Left hindlimb (tissue), 1 donor: ENCODE measurements at places on chromosomes 3 and 15.

DNA sequence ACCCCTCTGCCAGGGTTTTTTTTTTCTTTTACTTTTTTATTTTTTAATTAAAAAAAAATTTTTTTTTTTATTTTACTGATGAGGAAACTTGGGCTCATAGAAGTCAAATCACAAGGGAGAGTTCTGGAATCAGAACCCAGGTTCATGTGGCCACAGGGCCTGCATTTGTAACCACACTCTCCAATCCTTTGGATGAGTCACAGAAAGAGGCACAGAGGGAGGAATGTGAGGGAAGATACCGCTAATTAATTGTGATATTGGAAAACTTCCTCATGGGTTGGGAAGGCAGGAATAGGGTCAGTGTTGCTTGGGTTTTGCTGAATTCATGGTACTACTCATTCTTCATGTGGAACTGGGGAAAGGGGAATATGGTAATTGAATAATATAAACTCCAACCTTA is 132.9 kb upstream of the SLC6A11 start:
- DNase-seq, result no peak

DNA sequence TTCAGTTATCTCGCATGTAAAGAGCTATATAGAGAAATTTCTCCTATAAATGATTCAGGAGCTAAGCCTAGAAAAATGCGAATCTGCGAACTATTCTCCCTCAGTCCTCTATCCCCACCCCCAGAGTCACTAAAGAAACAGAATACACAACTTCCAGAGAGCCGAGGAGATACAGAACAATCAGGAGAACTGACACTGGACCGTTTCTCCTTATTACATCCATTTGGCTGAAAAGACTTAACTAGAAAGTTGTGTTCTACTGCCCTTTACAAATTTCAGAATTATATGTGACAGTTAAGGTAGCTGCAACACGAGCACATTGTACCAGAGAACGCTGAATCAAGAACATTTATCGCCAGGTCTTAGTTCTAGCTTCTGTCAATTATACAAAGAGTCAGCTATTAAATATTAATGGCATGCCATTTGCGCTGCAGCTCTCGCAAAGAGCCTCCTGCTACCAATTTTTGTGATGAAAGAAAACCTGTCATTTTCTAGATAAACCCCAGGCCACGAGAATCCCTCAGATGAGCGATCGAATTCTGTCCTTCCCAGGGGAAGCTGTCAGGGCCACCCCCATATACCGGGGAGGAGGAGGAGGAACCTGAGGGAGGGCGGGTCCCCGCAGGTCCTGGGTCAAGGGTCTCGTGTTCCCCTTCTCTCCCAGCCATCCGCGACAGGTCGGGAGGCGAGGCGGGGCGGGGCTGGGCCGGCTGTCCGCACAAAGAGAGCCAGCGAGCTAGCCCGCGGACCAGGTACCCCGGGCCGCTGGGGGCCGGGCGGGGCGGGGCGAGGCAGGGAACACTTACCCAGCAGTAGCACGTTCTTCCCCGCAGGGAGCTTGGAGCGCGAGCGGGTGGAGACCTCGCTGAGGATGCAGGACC is 878 bp downstream of the DYNC1LI1 start:
- no peak for DNase-seq

- peak; percentile 36 for DNase-seq
Measured at GRCh38 chr3:29153811-29154210, 127.1 kb upstream of the RBMS3 start.

GRCh38 chr3:65869798-65870197 is 168.9 kb downstream of the MAGI1 start:
- DNase-seq, result no peak

DNA sequence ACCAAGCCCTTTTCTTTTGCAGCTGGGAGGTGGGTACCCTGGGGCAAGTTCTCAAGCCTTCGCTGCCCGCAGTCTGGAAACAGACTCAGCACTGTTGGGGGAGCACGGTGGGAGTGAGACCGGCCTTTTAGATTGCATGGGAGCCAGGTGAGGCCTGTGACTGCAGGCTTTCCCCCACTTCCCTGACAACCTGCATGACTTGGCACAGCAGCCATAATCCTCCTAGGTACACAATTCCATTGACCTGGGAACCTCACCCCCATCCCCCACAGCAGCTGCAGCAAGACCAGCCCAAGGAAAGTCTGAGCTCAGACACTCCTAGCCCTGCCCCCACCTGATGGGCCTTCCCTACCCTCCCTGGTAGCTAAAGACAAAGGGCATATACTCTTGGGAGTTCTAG is 52.2 kb upstream of the CCDC80 start:
- DNase-seq, result no peak

DNA sequence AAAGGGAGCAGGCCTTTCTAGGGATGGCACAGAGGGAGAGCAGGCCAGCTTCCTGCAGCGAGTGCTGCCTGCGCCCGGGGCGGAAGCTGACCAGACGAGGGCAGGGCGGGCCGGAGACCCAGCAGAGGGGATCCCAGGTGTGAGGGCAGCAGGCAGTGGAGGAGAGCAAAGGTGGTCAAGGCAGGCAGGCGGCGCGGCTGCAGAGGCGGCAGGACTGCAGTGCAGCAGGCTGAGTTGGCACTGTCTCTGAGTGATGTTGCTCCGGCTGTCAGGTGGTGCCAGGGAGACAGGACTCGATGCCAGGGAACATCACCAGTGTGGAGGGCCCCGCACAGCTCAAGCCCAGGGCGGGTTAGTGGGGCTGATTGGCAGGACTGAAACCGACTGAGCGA is 22.3 kb upstream of the PLXNA1 start:
- DNase-seq, result no peak
